ENCODE measurements at places on chromosomes 16 and 17. TPM values are rescaled to one million over a fixed set of nuclear protein-coding genes. Genes with fewer than 3 reads are reported as not detected.

- DNase-seq, result no peak
Measured at GRCh38 chr16:57610611-57611010, 17.8 kb upstream of the ADGRG1 start.

GRCh38 chr17:73855720-73856333, 211.6 kb upstream of the SDK2 start:
- DNase-seq, result no peak

PRSS36 gene
- polyA plus RNA-seq, result 1.2 TPM

FN3K gene
- polyA plus RNA-seq, result 24.3 TPM

SPATA20 gene
- 48.4 TPM for polyA plus RNA-seq

Data from right renal cortex interstitium (tissue), 3 donors.